CD8-positive, alpha-beta memory T cell (primary cell): ENCODE measurements at places on chromosomes 7 and 10.

DNA sequence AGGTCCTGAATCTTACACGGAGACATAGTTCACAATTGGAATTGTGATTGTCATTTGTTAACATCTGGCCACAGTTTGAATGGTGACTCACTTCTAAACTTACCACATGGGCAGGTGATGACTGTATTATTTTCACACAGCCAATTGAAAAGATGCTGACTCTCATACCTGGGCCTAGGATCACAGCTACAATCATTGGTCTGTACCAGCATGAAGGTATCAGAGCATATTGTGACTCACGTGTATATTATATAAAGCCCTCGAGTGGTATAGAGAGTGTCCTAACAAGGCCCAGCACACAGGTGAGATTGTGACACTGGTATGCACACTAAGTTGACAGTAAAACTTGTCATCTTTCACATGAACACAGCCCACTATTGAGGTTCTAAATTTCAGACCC lies 9.4 kb upstream of the ZNF107 start:
- DNase-seq: no peak

GRCh38 chr10:88181902-88182600 lies 318.6 kb downstream of the PTEN start:
- DNase-seq: no peak

DNA sequence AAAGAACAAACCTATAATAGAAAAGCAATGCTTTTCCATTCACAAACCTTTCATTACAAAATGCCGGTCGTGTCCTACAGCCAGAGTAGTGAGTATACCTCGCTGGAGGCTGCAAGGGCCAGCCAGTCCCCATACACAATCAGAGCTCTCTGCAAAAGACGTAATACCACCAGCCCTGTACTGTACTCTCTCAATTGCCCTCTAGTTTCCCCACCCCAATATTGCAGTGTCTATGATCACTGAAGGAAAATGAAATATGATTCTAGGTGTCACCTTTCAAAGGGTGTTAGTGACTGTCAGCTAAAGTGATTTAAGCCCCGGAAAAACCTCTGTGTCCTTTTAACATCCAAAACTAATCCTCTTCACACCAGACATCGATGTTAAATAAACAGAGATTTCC lies 24.8 kb downstream of the PLXNA4 start:
- no peak for DNase-seq

GRCh38 chr7:22610951-22611757 lies 111.2 kb upstream of the STEAP1B start:
- no peak for DNase-seq

DNA sequence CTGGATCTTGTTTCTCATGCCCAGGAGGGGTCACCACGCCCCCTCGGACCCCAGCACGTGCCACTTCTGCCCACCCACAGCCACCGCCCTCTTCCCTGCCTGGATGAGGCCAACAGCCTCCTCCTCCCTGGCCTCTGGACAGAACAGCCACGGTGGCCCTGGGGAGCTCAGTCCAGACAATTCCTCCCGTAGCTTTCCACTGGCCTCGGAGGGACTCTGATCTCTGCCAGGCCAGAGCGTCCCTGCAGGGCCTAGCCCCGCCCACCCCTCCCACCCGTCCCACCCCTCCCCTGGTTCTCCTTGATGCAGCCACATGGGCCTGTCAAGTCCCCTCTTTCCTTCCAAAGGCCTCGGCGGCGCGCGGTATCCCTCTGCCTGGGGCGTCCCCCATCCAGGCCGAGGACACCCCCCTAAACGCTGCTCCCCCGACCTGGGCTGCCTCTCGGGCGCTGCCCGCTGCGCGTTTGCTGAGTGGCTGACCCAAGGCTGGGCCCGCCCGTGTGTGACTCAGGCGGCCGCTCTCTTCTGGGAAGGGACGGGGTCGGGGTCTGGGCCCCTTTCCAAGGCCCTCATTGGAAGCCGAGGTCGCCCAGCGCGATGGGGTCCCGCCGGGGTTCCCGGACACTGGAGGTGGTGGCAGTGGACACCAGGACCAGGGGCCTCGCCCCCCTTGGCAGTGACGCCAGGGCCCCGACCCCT lies 557 bp downstream of the TMEM120A start:
- no peak for DNase-seq

DNA sequence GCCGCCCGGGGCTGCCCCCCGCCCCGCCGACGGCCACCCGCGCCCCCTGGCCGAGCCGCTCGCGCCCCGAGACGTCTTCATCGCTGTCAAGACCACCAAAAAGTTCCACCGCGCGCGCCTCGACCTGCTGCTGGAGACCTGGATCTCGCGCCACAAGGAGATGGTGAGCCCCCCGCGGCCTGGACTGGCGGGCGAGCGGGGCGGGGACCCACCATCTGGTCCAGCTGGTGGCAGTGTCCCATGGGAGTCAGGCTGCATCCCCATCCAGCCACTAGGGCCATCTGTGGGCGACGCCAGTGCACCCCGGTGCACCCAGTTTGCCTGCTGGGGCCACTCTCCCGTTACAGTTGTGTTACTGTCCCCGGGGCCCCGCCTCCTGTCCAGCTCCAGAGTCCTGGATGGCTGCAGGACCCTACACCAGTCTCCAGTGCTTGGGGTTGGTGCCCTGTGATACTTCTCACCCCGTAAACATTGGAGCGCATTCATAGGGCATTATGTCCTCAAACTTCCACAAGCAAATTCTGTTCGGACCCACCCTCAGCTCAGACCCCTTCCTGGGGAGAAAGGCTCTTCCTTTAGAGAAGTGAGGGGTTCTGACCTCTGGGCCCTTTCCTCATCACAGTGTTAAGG lies 672 bp downstream of the LFNG start:
- no peak for DNase-seq

DNA sequence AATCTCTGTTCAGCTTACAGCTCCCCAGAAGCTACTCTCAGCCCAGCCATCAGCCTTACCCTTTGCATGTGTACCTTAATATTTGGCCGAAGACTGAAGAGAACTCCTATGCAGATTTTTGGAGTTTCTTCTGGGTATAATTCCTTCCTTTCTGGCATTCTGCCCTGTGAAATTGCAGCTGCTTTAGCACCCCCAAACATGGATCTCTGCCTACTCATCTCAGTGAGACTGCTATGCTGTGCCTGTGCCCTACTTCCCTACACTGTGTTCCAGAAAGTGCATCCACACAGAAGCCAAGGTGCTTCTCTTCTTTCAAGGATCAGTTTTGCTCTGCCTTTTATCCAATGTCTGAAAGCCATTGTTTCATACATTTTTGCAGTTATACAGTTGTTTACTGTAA lies 81.6 kb downstream of the NPY start:
- no peak for DNase-seq

GRCh38 chr10:61974601-61975390 lies 73.3 kb downstream of the ARID5B start:
- DNase-seq: no peak
